Right ventricle myocardium superior (tissue), 1 donor: ENCODE measurements at places on chromosomes 7 and 10.

- no peak for DNase-seq
Measured at GRCh38 chr10:1329622-1330021, 273.4 kb downstream of the WDR37 start.

DNA sequence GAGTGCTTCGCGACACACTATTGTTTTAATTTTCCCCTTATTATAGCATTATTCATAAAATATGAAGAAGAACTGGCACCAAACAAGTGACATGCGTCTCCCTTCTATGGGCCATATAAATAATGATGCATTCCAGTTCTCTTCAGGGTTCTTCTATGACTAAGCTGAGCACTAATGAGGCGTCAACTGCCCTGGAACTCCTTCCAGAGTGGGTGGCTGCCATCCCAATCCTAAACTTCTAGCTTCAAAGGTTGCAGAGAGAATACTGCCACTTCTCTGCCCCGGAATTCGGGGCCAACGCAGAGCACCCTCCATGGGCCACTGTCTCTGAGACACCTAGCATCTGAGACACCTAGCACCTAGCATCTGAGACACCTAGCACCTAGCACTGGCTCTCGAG, 37.7 kb upstream of the FOXI2 start:
- no peak for DNase-seq

DNA sequence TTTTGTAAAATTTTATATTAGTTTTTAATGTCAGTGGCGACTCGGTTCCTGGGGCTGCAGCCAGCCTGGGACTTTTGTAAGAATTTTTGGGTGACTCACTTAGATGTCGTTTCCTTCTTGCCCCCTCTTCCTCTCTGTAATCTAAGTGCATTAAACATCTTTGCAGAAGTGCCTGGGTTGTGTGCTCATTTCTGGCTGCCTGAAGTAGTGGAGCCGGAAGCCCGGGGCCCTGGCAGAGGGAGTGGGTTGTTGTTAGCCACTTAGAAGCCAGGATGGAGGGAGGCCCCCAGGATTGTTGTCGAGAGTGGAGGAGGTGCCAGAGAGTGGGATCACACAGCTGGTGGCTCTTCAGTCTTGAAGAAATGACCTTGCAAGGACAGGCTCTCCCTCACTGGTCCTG, 11.0 kb upstream of the TRIM8 start:
- peak; percentile 70 for DNase-seq

GRCh38 chr10:51700228-51700817, 928 bp upstream of the CSTF2T start:
- no peak for DNase-seq

GRCh38 chr7:74093671-74094223, 10.1 kb downstream of the LIMK1 start:
- DNase-seq, result no peak

DNA sequence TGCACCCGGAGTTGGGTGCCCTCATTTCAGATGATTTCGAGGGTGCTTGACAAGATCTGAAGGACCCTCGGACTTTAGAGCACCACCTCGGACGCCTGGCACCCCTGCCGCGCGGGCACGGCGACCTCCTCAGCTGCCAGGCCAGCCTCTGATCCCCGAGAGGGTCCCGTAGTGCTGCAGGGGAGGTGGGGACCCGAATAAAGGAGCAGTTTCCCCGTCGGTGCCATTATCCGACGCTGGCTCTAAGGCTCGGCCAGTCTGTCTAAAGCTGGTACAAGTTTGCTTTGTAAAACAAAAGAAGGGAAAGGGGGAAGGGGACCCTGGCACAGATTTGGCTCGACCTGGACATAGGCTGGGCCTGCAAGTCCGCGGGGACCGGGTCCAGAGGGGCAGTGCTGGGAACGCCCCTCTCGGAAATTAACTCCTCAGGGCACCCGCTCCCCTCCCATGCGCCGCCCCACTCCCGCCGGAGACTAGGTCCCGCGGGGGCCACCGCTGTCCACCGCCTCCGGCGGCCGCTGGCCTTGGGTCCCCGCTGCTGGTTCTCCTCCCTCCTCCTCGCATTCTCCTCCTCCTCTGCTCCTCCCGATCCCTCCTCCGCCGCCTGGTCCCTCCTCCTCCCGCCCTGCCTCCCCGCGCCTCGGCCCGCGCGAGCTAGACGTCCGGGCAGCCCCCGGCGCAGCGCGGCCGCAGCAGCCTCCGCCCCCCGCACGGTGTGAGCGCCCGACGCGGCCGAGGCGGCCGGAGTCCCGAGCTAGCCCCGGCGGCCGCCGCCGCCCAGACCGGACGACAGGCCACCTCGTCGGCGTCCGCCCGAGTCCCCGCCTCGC, at the start of gene EGFR:
Gene EGFR, plus strand, starts transcription at position 657 of the 830 bp plus-strand sequence. CDS start 261 bp downstream, outside the sequence.
- DNase-seq, result peak; percentile 87

GRCh38 chr10:108204528-108205305, 1040.2 kb upstream of the SORCS1 start:
- DNase-seq, result no peak

- DNase-seq, result no peak
Measured at GRCh38 chr7:93884541-93884940, 6.0 kb downstream of the TFPI2 start.

DNA sequence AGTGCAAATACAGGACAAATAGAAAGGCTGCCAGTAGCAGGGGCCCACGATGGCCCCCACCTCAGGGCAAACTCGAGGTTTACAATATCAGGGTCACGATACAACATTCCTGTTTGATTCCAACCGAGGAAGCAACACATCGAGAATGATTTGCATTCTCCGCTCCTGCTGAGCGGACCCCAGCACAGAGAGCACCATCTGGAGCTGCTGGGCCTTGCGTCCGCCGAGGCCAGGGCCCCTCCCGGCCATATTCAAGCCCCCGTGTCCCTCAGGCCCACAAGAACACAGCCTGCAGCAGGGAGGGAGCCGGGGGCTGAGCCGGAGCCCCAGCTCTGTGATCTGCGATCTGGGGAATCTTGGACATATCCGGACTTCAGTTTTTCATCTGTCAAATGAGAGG, 84.3 kb downstream of the PRKAG2 start:
- peak; percentile 24 for DNase-seq

GRCh38 chr7:132501956-132502355, 74.3 kb downstream of the PLXNA4 start:
- DNase-seq, result no peak
